Cardiac muscle cell (in vitro differentiated cells and primary cell): ENCODE measurements at places on chromosomes 11 and 22. TPM values are rescaled to one million over a fixed set of nuclear protein-coding genes. Genes with fewer than 3 reads are reported as not detected.

GRCh38 chr11:75238595-75239440 is 1.8 kb upstream of the TPBGL start:
- DNase-seq: no peak

DNA sequence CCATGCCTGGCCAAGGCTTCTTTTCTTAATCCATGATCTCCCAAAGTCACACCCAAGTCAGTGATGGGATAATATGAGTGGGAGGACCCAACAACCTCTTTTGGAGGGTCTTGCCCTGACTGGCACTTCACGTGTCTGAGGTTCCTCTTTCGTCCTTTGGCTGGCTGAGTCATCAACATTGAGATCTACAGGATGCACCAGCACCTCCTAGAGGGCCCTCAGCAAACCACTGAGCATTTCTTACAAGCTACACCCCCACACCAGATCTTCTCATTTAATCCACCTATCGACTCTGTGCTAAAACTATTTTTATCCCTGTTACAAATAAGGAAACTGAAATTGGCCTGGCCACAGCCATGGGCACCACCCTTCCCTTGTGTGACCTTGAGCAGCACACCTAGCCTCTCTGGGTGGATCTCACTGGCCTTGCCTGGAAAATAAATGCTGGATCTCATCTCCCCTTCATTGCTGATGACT is 63.4 kb downstream of the FLI1 start:
- peak; percentile 71 for DNase-seq

The SYT13 gene
- total RNA-seq: 1.6 and 1.9 TPM in 2 replicates

DNA sequence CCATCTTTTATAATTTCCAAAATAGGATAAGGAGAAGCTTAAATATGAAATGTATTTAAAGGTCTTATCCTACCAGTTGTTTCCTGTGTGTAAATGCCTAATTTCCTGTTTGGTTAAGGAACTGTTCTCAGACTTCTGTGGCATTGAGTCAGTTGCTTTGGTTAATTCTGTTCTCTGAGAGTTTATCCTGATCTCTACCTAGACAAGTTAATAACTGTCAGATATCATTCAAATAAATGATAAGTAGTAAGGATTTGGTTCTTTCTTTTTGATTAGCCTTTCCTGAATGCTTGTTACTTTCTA is 39.5 kb downstream of the CTNND1 start:
- DNase-seq: no peak

GRCh38 chr11:96254087-96254486 is 88.9 kb downstream of the MAML2 start:
- DNase-seq: peak; percentile 94

DNA sequence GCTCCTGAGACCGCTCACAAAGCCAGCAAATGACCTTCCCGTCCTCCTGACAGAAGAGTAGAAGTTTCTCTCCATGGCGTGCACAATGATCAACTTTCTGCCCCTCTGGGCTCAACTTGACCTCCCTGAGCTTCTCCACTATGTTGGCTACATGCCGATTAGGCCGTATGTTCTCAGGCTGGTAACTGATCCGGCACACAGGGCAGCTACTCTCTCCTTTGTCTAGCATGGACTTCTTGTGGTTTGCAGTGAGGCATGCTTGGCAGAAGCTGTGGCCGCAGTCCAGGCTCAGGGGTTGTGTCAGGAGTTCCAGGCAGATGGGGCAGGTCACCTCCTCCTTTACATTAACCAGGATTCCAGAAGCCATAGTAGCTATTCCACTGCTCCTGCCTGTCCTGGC is 5.1 kb downstream of the TRIM5 start:
- no peak for DNase-seq

The MPZL2 gene
- 0.39 TPM in 1 of 2 replicates, not detected in the other for total RNA-seq

The DNAJB7 gene
- total RNA-seq: not detected in 2 replicates

The ST14 gene
- total RNA-seq: 0.12 and 0.21 TPM in 2 replicates

DNA sequence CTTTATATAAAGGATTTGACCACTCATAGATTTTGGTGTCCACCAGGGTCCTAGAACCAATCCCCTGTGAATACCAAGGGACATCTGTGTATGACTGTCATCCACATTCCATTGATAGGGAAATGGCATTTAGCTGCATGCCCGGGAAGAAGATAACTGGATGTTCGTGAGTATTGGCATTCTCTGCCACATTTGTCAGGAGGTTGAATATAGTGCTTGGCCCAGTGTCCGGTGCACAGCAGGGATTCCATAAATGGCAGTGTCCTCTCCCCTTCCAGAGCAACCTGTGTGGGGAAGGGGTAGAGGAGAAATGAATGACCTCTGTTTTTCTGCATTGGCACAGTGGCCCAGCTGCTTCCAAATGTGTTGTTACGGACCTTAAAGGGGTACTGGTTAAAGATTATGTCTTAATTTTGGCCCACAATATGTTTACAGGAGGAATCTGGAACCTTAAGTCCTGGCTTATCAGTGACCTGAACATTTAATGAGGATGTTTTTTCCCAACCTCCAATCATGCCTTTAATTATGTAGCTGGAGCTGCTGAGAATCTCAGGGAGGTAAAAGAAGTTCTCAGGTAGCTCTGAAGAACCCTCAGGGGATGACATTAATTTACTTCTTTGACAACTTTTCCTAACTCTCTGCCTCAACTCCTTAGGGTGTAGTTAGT is 33.6 kb upstream of the OR4B1 start:
- DNase-seq: no peak

DNA sequence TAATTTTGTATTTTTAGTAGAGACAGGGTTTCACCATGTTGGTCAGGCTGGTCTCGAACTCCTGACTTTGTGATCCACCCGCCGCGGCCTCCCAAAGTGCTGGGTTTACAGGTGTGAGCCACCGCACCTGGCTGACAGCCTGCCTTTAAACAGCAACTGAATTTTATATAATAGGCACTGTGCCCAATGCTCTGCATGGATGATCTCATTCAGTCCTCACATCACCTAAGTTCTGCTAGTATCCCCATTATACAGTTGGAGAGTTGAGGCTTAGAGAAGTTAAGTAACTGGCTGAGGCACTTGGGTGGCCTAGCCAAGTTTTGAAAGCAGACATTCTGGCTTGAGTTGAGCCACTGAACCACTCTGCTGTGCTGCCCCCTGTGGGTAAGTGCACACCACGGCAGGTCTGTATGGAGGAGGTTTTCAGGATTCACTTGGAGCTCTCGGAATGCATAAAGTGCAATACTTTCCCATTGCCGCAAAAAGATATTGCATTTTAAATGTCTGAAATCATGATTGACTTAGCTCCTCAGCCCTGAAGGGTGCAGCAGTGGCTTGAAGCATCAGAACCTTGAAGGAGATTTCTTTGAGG is 112.4 kb downstream of the LDLRAD3 start:
- peak; percentile 58 for DNase-seq

DNA sequence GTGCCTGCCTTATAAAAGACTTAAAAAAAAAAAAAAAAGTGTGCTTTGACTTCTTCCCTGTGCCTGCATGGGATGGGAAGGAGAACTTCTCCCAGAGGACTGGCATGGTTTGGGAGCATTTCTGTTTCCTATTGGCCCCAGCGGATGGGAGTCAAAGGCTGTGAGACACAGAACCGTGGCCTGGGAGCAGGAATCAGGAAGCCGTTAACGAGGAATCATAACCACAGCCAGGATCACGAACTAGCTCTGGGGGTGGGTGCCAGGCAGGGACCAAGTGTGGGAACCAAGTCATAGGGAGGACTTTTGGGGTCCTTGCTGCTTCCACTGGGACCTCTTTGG is 526 bp downstream of the C1QTNF6 start:
- DNase-seq: peak; percentile 23

The HORMAD2 gene
- total RNA-seq: not detected in 2 replicates

- no peak for DNase-seq
Measured at GRCh38 chr11:30876663-30877396, 290.7 kb upstream of the MPPED2 start.

DNA sequence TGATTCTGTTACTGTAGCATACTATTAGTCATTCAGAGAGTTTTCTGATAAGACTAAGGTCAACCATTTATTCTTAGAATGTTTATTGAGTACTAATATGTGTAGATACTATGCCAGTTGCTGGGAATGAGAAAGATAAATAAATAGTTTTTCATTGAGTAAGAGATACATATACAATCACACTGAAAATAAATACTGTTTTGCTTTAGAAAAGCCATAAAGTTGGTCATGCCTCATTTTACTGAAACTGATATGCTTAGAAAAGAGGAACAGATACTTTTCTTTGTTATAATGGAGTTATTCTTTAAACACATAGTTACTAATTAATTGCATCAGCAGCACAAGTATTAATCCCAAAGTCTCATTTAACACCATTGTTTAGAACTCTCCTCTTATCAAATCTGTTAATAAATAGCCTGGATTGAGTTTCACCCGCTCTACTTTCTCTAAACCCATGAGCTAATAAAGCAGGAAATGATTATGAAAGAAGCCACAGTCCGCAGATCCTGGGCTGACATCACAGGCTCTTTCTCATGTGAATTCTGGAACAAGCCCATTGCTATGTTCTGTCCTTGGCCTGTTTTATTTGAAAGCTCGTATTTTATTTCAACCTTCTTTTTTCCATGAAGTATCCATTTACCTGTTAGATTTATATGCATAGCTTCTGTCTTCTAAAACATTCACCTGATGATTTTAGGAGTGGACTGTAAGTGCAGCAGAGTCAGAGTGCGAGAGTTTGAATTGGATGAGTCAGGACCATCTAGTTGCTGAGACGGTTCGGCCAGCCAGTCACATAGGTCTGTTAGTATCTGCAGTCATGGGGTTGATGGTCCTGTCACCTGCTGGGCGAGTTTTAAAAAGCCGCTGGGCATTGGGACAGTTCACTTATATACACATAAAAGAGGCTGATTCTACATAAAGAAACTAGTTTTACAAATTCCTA is 35.5 kb downstream of the PIWIL4 start:
- peak; percentile 83 for DNase-seq

The CHRM1 gene
- 1.3 and 1.4 TPM in 2 replicates for total RNA-seq

DNA sequence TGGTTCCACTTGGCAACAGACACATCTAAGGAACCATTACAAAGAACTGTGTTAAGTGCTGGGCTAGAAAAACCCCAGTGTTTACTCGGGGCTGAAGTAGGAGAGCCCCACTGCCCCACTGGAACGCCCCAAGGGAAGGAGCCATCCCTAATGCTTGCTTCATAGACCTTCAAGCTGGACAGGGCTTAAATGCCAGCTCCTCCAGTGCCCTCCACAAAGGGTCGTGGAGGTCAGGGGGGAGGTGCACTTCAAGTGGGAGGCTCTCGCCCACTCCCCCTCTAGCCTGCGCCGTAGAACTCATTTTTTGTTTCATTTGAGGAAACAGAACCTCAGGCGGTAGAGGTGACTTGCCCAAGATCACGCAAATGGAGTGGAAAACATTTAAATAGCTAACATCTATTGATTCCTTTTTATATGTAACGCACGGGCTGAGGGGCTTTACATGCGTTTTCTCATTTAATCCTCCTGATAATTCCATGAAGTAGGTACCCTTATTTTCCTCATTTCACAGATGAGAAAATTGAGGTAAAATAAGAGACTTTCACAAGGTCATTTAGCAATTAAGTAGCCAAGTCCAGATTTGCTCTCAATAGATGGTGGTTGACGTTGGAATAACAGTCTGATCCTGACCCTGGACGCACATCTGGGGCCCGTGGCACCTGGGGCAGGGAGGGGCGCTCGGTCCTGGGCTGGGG is 545 bp upstream of the ZDHHC13 start:
- no peak for DNase-seq

DNA sequence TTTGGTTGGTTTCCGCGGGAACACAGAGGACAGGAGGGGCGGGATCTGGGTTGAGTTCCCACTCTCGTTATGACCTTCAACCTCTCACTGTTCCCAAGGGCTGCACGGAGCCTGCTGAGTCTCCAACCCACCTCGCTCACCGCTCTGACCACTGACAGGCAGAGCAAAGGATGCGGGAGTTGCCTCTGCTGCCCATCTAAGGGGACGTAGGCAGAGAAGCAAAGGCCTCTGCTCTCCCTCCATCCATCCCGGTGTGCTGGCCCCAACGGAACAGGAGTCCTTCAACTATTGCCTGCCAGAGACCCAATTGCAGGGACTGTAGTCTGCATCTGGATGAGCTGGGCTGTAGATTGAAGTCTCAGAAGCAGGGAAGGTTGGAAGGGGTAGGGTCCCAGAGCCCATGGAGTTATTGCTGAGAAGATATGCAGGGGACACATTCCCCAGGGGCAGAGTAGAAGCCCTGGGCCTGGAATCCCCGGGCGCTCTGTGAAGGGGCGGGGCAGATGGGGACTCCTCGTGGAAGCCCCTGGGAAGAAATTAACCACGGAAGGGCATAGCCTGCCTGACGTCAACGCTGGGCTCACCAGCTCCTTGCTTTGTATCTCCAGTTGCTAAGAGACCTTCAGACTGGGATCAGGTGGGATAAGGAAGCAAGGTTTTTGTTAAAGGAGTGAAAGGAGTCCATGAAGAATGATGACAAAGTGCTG is 12.7 kb upstream of the FXYD2 start:
- no peak for DNase-seq

The OR10A5 gene
- total RNA-seq: not detected in 2 replicates

The TRIM48 gene
- total RNA-seq: not detected in 2 replicates

DNA sequence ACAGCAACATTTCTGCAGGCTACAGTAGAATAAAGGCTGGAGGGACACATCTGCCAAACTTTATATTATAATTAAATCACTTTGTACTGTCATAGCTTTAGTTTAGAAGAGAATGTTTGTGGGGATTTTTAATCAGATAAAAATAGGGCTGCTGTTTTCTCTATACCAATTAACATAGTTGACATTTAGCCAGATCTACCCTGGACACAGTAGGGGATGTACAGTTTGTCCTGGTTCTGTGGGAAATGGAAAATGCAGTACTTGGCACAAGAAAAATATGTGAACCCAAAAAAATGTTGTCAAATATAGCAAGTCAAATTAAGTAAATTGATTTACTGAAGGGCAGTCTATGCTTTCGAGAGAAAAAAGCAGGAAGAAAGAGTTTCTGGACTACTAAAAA is 20.8 kb upstream of the PICALM start:
- no peak for DNase-seq

- DNase-seq: no peak
Measured at GRCh38 chr11:70358753-70359152, 39.6 kb upstream of the CTTN start.

The TIMM10 gene
- total RNA-seq: 32.6 and 45.1 TPM in 2 replicates

- no peak for DNase-seq
Measured at GRCh38 chr11:78829146-78829545, 254.5 kb upstream of the NARS2 start.

The CHRDL2 gene
- not detected in 2 replicates for total RNA-seq

- no peak for DNase-seq
Measured at GRCh38 chr11:115884800-115885534, 380.8 kb upstream of the CADM1 start.

DNA sequence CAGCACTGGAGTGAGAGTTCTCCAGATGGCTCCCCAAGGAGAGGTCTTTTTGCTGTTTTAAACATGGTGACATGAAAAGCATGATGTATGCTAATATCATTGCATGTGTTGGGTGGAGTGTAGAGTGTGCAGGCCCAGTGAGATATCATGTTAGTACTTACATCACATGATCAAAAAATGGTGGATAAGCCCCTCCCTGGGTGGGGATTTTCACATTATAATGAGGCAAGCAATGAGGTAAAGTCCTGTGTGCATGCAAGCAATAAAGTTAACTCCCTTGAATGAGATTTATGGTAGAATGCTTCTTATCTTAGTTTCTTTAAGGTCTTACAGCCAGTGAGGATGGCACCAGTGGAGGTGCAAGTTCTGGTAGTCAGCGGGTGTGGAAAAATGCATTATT is 8.5 kb downstream of the FAM111B start:
- no peak for DNase-seq

- no peak for DNase-seq
Measured at GRCh38 chr11:30698425-30698824, 112.3 kb upstream of the MPPED2 start.
